NCI-H510A (cell line): ENCODE measurements at places on chromosomes 2 and 18.

DNA sequence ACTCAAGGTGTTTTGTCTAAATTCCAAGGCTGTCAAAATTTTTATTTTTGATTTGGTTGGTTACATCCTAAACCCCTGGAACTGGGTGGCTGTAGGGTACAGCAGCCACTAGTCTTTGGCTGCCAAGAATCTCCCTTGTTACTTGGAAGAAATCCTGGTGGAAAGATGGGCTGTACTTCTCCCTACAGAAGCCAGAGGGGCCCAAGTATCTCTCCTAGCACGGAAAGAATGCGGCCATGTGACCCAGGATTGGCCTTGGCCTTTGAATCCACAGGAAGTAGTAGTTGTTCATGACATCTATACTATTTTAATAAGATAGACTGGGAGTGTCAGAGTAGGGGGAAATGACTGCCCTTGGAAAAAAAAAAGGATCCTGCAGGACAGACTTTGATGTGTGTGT is 54.4 kb upstream of the MYO3B start:
- no peak for DNase-seq

DNA sequence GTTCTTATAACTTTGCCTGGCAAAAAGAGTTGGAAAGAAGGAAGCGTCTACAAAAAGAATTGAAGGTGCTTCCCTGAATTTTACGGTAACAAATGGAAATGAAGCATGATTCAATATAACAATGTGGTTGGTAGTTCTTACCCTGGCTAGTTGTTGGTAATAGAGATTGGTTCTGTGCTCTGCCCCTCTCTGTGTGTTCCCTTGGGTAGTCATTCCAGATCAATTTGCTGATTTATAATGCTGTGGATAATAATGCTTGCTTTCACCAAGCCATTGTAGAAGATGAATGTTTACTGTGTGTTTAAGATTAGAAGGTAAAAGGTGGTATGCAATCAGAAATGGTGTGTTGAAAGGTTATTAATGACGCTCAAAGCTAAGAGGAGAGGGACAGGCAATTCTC is 577.8 kb upstream of the NXPH2 start:
- DNase-seq = no peak

DNA sequence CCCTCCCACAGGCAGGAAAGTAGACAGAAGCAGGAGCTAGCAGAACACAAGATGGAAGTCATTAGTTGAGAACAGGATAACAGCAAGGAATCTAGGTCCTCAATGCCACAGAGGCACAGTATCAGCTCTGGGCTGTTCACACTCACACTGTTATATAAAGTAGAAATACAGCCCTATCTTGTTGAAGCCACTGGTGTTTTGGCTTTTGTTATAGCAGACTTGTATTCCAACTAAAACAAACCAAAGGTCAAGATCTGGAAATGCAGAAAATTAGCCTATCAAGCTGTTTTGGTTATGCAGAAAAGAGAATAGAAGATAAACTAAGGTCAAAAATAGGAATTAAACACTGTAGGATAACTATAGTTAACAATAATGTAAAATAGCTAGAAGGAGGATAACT is 37.5 kb upstream of the L3MBTL4 start:
- no peak for DNase-seq

GRCh38 chr2:8197825-8198224 is 484.0 kb upstream of the ID2 start:
- DNase-seq = no peak

DNA sequence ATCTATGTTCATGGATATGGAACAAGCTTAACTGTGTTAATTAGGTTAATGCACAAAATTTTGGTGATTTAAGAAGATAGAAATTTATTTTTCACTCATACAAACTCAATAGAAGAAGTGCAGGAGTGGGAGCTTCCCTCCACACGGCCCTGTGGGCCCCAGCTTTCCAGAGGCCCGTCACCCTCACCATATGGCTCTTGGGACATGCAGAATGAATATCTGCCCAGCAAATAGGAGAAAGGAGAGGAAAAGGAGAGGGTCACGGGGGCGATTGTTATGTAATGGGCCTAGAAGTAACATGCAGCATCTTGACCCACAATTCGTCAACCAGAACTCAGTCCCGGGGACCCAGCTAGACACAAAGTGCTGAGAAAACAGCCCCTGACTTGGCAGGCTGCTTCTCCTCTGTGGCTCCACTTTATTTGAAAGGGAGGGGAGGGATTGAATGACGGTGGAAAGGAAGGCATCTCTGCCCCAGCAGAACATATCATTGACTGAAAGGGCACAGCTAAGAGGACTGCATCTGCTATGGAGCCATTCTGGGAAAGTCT is 648.2 kb upstream of the ID2 start:
- DNase-seq = no peak

GRCh38 chr2:44134848-44135247 is 33.8 kb upstream of the PPM1B start:
- DNase-seq = no peak

- DNase-seq = no peak
Observed at GRCh38 chr2:1824202-1824905, 80.0 kb upstream of the PXDN start.

GRCh38 chr18:63150942-63151421 is 168.6 kb downstream of the BCL2 start:
- no peak for DNase-seq

GRCh38 chr2:71465356-71465755 is 12.0 kb downstream of the DYSF start:
- DNase-seq = no peak

GRCh38 chr2:175463589-175464310 is 282.2 kb upstream of the ATP5MC3 start:
- no peak for DNase-seq

- no peak for DNase-seq
Observed at GRCh38 chr2:148596018-148596417, 48.5 kb upstream of the EPC2 start.

DNA sequence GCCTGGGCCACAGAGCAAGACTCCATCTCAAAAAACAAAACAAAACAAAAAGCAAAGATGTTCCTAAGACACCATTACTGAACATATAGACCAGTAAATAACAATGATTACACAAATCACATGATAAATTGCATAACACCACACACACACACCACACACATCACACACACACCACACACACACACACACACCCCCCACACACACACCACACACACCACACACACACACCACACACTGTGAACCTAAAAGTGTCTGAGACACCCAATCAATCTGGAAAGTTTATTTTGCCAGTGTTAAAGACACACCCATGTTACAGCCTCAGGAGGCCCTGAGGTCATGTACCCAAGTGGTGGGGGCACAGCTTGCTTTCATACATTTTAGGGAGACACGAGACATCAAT is 62.6 kb upstream of the ASAP2 start:
- no peak for DNase-seq

DNA sequence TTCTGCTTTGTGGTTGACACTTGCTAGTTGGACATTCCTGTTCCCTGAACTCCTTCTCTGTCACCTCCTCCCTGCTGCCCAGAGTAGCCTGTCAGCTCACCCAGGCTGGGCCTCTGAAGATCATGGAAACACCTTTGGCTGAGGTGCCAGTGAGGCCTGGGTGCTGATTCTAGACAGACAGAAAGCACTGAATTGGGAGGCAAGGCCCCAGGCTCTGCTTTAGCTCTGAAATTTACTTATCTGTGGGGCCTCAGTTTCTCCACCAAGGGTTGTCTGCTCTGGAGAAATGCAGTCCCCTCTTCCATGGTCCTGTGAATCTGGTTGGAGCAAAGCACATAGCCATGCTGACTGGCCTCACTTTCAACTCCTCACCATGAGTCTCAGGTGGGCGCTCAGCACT is 104.6 kb upstream of the SIX3 start:
- no peak for DNase-seq

DNA sequence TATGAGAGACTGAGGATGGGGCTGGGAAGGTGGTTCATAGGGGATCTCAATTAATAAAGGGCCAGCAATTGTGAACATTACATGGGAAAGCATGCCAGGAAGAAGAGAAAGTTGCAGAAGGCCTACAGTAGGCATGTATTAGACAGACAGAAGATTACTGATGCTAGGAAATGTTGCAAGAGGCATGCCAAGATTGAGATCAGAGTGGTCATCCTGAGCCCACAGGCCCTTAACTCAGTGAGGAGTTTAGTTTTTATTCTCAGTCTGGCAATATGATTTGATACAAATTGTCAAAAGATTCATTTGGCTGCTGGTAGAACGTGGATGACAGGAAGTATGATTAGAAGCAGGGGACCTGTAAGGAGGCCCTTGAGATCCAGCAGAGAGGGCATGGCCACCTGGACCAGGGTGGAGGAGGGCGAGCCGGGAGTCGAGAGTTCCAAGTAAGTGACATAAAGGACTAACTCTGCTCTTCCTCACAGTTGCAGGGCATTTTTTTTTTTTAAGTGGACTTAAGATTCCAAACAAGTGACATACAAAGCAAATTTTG is 54.9 kb downstream of the EPHA4 start:
- DNase-seq = no peak

GRCh38 chr18:22194151-22194598 is 24.8 kb downstream of the GATA6 start:
- no peak for DNase-seq

GRCh38 chr2:52976143-52976949 is 791.3 kb upstream of the CHAC2 start:
- no peak for DNase-seq

GRCh38 chr2:65922794-65923193 is 490.4 kb upstream of the SPRED2 start:
- DNase-seq = no peak

DNA sequence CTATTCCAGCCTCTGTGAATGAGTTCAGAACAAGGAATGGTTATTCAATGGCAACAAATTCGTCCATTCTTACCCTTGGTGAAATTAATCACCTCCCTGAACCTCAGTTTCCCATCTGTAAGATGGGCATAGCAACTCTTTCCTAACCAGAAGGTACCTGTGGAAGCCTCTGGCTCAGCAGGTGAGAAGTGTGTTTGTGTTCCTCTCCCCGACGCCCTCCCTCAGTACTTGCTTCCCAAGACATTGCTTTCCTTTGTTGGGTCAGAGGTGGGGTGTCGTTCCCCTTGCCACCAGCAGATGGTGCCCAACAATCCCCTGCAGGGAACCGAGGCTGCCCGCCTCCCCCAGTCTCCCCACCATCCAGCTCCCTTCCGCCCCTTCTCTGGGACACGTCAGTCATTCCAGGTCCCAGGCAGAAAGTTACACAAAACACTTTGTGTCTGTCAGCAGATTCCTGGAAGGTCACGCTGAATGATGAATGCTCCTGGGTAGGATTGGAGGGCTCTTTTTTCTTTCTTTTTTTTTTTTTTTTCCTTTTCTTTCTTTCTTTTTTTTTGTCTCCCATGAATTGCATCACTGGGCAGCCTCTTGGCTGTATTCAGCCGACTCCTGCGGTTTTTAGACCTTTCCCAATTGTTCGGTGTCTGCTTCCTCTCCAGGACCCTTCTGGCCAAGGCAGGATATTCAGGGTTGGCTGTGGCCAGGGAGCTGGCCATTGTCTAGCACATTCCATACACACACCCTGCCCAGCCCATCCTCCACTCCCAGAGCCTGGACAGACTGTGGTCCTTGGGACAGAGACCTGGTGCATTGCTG is 117.3 kb downstream of the LPIN1 start:
- no peak for DNase-seq

DNA sequence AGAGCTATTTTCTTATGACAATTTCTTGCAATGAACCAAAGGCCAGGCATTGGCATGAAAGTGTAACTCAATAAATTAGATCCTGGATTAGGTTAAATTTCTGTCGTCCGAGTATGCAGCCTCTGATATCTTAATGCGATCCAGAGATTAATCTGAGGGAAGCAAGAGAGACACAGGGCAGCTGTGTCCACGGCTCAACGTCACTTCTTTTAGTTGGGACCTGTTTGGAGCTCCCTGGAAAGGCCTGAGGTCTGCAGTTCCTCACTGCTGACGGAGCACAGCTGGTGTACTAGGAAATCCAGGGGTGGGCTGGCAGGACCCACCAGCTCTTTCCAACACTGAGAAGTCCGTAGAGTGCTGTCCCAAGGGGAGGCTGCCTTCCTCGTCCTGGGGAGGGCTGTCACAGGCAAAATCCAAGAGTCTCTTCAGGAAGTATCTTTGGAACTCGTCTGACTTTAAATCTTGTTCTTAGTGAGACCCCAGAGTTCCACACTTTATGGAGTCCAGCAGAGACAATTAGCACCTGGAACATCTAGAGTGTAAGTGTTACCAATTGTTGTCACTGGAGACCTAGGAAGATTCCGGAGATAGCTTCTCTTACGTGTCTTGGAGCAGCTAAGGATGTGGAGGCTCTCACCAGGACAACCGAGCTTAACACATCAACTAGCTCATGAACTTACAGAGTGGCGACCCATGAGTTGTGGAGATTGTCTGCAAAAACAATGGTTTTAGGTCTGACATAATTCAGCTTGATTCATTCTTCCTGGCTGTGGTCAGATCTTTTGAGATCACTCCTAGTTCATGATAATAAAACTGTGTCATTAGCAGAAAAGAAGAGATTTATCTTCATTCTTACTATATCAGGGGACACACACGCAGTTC is 173.7 kb downstream of the ACKR3 start:
- DNase-seq = no peak

DNA sequence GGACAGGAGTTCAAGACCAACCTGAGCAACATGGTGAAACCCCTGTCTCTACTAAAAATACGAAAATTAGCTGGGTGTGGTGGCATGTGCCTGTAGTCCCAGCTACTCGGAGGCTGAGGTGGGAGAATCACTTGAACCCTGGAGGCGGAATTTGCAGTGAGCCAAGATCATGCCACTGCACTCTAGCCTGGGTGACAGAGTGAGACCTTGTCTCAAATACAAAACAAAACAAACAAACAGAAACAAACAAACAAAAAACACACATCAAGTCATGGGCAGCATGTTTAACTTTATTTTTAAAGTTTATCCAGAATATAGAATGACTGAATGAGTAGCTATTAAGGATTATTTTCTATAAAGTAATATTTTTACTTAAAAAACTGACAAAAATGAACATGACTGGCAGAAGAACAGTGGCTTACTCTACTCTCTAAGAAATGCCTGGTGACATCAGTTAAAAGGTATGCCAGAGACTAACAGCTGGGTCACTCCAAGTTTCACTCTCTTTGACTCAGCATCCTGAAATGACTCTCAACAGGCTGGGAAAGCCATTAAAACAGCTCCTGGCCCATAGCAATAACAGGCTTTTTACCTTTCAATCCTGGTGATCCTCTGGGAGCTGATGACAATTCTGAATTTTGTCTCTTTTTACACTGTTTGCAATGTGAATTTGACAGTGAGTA is 281.6 kb upstream of the STON1 start:
- DNase-seq = no peak

- peak; percentile 38 for DNase-seq
Observed at GRCh38 chr2:231104115-231104713, 20.6 kb downstream of the HTR2B start.

GRCh38 chr2:122535960-122536505 is 780.6 kb downstream of the TSN start:
- no peak for DNase-seq

GRCh38 chr2:9939587-9940485 is 11.7 kb upstream of the GRHL1 start:
- DNase-seq = no peak
